NCI-H82 (cell line): ENCODE measurements at places on chromosomes 2 and 18.
A peak's percentile ranks its signal among the peaks of the same experiment; 100 is the strongest.

DNA sequence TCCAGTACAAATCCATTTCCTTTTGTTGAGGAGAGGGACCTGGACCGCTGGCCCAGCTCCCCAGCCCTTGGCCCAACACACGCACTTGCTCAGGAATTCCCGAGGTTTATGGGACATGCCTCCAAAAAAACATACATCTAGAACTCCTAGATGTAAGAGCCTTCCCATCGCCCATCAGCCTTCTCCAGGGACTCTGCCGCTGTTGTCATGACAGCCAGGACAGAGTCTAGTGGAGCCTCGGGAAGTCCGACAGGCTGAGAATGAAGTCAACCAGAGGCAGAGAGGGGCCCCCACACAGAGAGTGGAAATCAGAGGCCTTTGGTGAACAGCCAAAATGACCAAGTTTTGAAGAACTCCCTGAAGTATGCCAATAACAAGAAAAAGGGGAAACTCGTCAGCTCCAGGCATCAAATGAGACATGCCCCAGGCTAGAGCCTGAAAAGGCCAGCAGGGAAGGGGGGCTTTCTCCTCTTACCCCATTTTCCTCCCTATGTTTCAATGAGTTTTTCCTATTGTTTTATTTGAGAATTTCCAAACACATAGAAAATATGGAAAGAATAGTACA, 43.2 kb upstream of the CAB39 start:
- no peak for DNase-seq

- DNase-seq: no peak
Observed at GRCh38 chr18:2053490-2054089, 517.7 kb downstream of the METTL4 start.

DNA sequence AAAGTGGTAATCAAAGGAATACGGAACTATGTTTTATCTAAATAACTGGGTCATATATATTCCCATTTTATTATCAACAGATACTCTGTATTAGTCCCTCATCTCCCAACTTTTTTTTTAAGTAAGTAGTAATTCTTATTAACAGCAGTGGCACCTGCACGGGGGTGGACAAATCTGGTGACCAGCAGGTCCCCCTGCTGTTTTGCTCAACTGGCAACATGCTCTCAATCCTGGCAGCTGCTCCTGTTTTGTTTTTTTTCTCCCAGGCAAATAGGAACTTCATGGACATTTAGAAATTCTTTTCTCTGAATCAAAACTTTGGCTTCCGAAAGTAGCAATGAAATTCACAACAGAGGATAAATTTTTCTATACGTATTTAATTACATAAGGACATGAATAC, 193.5 kb downstream of the SS18 start:
- peak; percentile 38 for DNase-seq

GRCh38 chr18:25464227-25464626, 112.3 kb upstream of the ZNF521 start:
- no peak for DNase-seq

GRCh38 chr2:239688840-239689239, 288.0 kb upstream of the HDAC4 start:
- no peak for DNase-seq

GRCh38 chr2:10132596-10132995, 10.1 kb downstream of the RRM2 start:
- no peak for DNase-seq

DNA sequence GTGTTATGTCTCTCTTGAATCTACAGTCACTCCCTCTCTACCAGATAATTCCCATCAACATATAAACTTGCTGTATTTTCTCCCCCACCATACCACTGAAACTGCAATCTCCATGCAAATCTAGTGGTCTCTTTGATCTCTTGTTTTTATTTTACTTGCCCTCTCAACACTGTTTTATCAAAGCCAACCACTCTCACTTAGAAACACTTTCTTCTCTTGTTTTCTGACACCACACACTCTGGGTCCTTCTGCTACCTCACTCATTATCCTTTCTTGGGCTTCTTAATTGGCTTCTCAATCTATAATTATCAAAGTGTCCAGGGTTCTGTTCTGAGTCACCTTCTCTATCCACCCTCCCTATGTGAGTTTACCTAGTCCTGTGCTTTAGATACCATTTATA, 2.0 kb upstream of the MCFD2 start:
- DNase-seq: no peak

DNA sequence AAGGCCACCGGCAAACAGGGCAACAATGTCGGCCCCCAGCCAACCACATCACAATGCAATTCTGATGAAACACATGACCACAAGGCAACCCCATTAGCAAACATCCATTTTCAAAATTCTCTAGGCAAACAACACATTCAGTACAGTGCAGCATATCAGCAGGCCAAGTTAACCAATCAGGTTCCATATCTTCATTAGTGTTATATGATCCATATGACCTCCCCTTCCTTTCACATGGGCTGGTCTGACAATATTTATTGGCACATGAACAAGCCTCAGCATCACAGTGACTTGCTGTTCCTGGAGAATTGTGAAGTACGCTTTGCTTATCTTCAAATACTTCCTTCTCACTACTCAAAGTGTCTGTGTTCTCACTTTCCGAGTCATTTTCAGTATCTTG, 19.8 kb downstream of the RNF103 start:
- DNase-seq: no peak
